CD4-positive, alpha-beta memory T cell (primary cell): ENCODE measurements at places on chromosomes 4 and X.

DNA sequence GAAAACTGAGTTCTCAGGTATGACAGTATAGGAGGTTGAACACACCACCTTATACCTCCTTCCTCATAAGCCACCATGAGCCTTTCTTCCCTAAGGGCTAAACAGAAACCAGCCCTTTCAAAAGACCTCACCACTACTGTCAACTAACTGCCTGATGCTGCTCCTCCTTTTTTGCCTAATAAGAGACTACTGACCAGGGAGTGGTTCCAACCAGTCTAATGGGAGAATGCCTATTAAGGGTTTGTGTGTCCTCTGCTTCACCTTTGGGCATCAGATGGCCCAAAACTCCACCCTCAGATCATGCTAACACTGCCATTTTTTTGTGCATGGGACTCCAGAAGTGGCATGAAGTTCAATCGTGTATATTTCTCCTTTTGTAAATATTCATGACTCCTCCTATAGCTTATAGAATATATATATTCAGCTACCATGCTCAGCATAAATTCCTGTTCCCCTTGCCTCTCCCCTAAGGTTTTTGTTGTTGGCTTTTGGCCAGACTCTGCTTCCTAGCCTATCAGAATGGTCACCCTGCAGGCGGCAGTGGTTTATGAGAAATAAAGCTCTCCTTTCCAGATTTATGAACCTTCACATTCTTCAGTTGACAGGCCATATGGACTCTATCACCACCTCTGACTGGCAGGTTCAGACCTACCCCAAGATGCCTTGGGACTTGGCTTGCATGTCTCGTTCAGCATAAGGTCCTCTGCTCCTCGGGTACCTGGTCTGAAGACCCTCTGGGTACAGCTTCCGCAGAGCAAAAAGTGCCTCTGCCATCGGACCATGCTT lies 28.2 kb downstream of the FGFBP1 start:
- no peak overlapping the region for H3K4me3 ChIP-seq
- H3K36me3 ChIP-seq, result no peaks in the 10 kb centered on the region
- no peak for DNase-seq
- no peaks in the 10 kb centered on the region for H3K4me1 ChIP-seq
- peaks cover 3% of the 10 kb centered on the region for H3K27me3 ChIP-seq

GRCh38 chr4:138223231-138223910 lies 18.8 kb downstream of the SLC7A11 start:
- no peak overlapping the region for H3K4me3 ChIP-seq
- no peaks in the 10 kb centered on the region for H3K4me1 ChIP-seq
- no peaks in the 10 kb centered on the region for H3K27me3 ChIP-seq
- H3K36me3 ChIP-seq, result no peaks in the 10 kb centered on the region

GRCh38 chrX:16807548-16807947 lies 21.3 kb downstream of the TXLNG start:
- H3K27ac ChIP-seq, result no peak overlapping the region
- H3K27me3 ChIP-seq, result no peaks in the 10 kb centered on the region
- H3K4me3 ChIP-seq, result no peak overlapping the region
- no peak for DNase-seq
- H3K4me1 ChIP-seq, result no peaks in the 10 kb centered on the region
- H3K36me3 ChIP-seq, result no peaks in the 10 kb centered on the region

- H3K4me3 ChIP-seq, result no peak overlapping the region
- no peak for DNase-seq
- H3K27ac ChIP-seq, result no peak overlapping the region
- no peaks in the 10 kb centered on the region for H3K36me3 ChIP-seq
- no peaks in the 10 kb centered on the region for H3K27me3 ChIP-seq
Observed at GRCh38 chr4:87939978-87940690, 35.4 kb upstream of the SPP1 start.

DNA sequence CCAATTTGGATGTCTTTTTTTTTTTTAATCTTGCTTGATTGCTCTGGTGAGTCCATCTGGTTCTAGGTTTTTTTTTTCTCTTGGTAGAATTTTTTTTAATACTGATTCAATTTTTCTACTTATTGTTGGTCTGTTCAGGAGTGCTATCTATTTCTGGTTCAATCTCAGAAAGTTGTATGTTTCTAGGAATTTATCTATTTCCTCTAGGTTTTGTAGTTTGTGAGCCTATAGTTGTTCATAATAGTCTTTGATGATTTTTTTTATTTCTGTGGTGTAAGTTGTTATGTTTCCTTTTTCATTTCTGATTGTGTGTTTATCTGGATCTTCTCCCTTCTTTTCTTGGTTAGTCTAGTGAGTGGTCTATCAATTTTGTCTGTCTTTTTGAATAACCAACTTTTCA lies 129.6 kb downstream of the FAM13A start:
- no peaks in the 10 kb centered on the region for H3K36me3 ChIP-seq
- H3K27me3 ChIP-seq, result no peaks in the 10 kb centered on the region
- no peak overlapping the region for H3K4me3 ChIP-seq

DNA sequence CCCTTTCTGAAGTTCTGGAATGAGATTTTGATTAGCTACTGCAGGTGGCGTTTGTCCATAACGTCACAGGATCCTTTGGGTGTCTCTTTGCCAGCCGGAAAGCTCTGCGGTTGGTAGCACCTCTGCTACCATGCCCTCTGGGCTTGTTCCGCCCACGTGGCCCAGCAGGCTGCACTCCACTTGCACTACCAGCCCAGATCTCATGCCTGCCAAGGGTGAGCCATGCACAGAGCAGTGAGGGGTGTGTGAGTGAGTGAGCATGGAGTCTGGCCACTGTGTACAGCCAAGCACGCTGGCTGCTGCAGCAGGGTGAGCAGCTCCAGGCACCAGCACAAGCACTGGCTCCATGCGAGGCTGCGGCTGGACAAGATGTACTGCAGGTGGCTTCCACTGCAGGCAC lies 6.6 kb upstream of the HNRNPD start:
- H3K4me1 ChIP-seq, result peaks cover 13% of the 10 kb centered on the region
- DNase-seq, result no peak
- no peaks in the 10 kb centered on the region for H3K27me3 ChIP-seq
- no peak overlapping the region for H3K4me3 ChIP-seq
- no peak overlapping the region for H3K27ac ChIP-seq

GRCh38 chr4:13527981-13528820 lies 16.1 kb downstream of the NKX3-2 start:
- peaks cover 27% of the 10 kb centered on the region for H3K4me1 ChIP-seq
- no peaks in the 10 kb centered on the region for H3K36me3 ChIP-seq
- DNase-seq, result no peak
- H3K4me3 ChIP-seq, result no peak overlapping the region
- H3K27ac ChIP-seq, result no peak overlapping the region
- peaks cover 84% of the 10 kb centered on the region for H3K27me3 ChIP-seq

- no peak overlapping the region for H3K4me3 ChIP-seq
- no peaks in the 10 kb centered on the region for H3K4me1 ChIP-seq
- H3K36me3 ChIP-seq, result no peaks in the 10 kb centered on the region
- no peaks in the 10 kb centered on the region for H3K27me3 ChIP-seq
Observed at GRCh38 chrX:69253821-69254220, 88.6 kb upstream of the PJA1 start.

DNA sequence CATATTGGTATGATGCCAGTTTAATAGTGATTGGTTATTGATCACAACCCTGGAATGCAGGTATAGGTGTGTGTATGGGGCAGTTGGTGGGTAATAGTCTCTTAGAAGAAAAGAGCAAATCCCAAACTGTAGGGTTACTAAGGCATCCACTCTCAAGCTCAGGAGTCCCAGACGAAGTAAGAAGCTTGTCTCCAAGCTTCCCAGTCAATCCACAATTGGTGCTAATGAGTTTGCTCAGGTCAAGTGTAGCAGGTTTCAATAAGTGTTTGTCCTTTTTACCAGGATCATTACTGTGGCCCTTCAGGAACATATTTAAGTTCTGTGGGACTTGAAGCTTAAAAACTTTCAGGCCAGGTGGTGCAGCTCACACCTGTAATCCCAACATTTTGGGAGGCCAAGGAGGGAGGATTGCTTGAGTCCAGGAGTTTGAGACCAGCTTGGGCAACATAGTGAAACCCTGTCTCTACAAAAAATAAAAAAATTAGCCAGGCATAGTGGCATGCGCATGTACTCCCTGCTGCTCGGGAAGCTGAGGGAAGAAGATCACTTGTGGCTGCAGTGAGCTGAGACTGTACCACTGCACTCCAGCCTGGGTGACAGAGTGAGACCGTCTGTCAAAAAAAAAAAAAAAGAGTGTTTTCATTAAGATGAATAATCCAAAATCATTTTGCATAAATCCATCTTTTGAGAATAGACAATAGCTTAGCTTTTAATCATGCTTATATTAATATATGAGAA lies 166.8 kb downstream of the UNC5C start:
- H3K4me3 ChIP-seq, result no peak overlapping the region
- DNase-seq, result no peak
- H3K4me1 ChIP-seq, result no peaks in the 10 kb centered on the region
- no peak overlapping the region for H3K27ac ChIP-seq
- H3K36me3 ChIP-seq, result no peaks in the 10 kb centered on the region

GRCh38 chr4:26076896-26077295 lies 162.9 kb downstream of the SMIM20 start:
- H3K27ac ChIP-seq, result no peak overlapping the region
- H3K4me1 ChIP-seq, result peaks cover 35% of the 10 kb centered on the region
- no peak for DNase-seq
- no peak overlapping the region for H3K4me3 ChIP-seq

DNA sequence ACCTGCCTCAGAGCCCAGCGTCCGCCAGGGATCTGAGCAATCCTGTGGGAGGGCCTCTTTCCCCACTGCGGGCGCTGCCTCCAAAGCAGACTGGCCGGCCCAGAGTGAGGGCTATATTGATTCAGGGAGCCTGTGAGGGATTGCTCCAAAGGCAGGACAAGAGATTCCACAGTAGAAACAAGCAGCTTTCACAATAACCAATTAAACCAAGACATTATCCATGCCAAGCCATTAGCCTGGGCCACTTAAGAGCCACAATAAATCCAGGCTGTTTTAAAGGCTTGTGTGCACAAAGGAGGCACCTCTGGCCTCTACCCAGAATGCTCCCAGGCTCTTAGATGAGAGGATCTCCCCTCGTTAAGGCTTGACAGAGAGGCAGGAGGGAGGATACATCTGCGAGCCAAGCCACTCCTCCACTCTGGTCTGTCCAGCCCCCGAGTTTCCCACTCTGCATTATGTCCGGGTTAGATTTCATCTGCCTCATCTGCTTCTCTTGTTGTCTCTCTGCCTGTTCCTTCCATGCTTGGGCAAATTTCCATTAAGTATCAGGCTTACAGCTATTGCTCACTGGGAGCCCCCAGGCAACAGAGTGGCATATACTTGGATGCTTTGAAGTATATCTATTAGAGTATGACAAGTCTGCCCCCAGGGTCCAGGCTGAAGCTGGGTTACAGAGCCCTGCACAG lies 357.9 kb downstream of the UNC5C start:
- H3K36me3 ChIP-seq, result no peaks in the 10 kb centered on the region
- H3K27me3 ChIP-seq, result no peaks in the 10 kb centered on the region
- no peak for DNase-seq
- peaks cover 6% of the 10 kb centered on the region for H3K4me1 ChIP-seq
- no peak overlapping the region for H3K4me3 ChIP-seq
- H3K27ac ChIP-seq, result no peak overlapping the region

DNA sequence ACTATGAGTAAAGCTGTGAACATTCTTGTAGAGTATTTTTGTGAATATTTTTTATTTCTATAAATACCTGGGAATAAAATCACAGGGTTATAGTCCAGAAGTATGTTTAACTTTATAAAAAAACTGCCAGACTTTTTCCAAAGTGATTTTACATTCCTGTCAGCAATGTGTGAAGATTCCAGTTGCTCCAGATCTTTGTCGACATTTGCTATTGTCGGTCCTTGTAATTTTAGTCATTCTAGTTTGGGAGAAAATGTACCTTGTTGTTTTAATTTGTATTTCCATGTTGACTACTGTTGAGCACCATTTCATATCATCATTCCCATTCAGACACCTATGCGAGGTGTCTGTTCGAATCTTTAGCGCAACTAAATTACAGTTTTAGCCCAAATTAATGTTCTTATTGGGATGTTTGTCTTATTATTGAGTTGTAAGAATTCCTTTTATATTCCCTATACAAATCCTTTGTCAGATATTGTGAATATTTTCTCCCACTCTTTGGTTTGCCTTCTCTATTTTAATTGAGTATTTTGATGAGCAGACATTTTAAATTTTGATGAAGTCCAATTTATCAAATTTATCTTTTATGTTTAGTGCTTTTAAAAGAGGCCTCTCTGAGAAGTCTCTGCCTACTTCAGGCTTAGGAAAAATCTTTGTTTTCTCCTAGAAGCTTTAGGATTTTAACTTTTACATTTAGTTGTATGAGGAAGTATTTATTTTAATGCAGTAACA lies 2.6 kb downstream of the CEP135 start:
- no peak overlapping the region for H3K27ac ChIP-seq
- H3K4me3 ChIP-seq, result no peak overlapping the region
- peaks cover 4% of the 10 kb centered on the region for H3K36me3 ChIP-seq
- no peak for DNase-seq

- peaks cover 4% of the 10 kb centered on the region for H3K36me3 ChIP-seq
- H3K27me3 ChIP-seq, result no peaks in the 10 kb centered on the region
- peaks cover 54% of the 10 kb centered on the region for H3K4me1 ChIP-seq
- peak overlapping the region; percentile 69 for H3K4me3 ChIP-seq
- H3K27ac ChIP-seq, result peak overlapping the region; percentile 98
- DNase-seq, result no peak
Observed at GRCh38 chr4:139300431-139301112, 733 bp upstream of the NAA15 start.

DNA sequence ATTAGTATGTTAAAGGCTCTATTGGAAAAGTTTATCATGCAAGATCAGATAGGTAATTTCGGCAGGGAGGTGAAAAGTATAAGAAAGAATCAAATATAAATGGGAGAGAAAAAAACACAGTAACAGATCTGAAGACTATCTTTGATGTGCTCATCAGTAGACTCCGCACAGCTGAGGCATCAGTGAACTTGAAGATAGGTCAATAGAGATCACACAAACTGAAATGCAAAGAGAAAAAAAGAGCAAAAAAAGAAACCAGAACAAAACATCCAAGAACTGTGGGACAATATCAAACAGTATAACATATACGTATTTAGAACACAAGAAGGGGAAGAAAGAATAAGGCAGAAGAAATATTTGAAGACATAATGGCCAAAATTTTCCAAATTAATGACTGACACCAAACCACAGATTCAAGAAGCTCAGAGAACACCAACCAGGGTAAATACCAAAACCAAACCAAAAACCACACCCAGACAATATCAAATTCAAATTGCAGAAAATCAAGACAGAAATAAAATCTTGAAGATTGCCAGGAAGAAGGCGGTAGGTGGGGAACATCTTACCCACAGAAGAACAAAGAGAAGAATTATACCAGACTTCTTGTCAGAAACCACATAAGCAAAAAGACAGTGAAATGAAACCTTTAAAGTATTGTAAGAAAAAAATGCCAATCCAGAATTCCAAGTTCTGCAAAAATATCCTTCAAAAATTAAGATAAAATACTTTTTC lies 29.1 kb downstream of the PFKFB1 start:
- no peak overlapping the region for H3K27ac ChIP-seq
- peak; percentile 14 for DNase-seq
- no peak overlapping the region for H3K4me3 ChIP-seq
- no peaks in the 10 kb centered on the region for H3K36me3 ChIP-seq
- H3K4me1 ChIP-seq, result peaks cover 5% of the 10 kb centered on the region
